ENCODE measurements at places on chromosomes 3 and 15.

DNA sequence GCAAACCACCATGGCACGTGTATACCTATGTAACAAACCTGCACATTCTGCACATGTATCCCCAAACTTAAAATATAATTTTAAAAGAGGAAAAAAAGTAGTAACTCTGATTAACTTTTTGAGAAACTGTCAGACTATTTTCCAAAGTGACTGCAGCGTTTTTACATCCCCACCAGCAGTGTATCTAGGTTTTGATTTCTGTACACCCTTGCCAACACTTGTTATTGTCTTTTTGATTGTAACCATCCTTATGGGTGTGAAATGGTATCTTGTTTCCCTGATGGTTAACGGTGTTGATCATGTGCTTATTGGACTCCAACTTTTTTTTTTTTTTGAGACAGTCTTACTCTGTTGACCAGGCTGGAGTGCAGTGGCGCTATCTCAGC is 23.0 kb upstream of the ALPK3 start:
- H3K27ac ChIP-seq: no peak overlapping the region
- peaks cover 29% of the 10 kb centered on the region for H3K36me3 ChIP-seq
- peaks cover 14% of the 10 kb centered on the region for H3K4me1 ChIP-seq
- H3K4me3 ChIP-seq: no peak overlapping the region
- no peaks in the 10 kb centered on the region for H3K27me3 ChIP-seq

GRCh38 chr15:82789491-82789890 is 16.4 kb downstream of the FSD2 start:
- DNase-seq: no peak
- H3K36me3 ChIP-seq: no peaks in the 10 kb centered on the region
- H3K4me3 ChIP-seq: no peak overlapping the region
- H3K27ac ChIP-seq: no peak overlapping the region
- no peaks in the 10 kb centered on the region for H3K27me3 ChIP-seq
- H3K4me1 ChIP-seq: no peaks in the 10 kb centered on the region

- H3K4me1 ChIP-seq: no peaks in the 10 kb centered on the region
- no peaks in the 10 kb centered on the region for H3K36me3 ChIP-seq
These were observed 14.1 kb upstream of the CTXND1 start for GRCh38 chr15:80266113-80266512.

DNA sequence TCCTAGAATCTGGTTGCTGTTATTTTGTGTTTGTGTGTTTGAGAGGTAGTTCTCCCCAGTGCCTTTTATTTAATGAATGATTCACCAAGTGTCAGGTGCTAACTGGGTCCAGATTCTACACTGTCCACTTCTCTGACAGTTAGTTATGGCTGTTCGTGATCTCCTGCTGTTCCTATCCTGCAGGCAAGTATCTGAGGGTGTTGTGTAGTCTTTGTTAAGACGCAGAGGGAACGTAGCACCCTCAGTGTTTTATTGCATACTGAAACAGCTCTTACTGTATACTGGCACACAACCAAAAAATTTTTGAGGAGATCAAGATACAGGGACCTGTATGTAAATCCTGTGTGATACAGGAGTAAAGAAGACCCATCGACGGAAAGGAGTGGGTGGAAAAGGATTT is 1271.3 kb downstream of the ROBO1 start:
- H3K36me3 ChIP-seq: no peaks in the 10 kb centered on the region
- H3K27me3 ChIP-seq: no peaks in the 10 kb centered on the region
- peaks cover 9% of the 10 kb centered on the region for H3K4me1 ChIP-seq
- no peak overlapping the region for H3K27ac ChIP-seq
- no peak overlapping the region for H3K4me3 ChIP-seq

GRCh38 chr3:47261301-47261700 is 21.3 kb downstream of the KIF9 start:
- no peaks in the 10 kb centered on the region for H3K4me1 ChIP-seq
- H3K4me3 ChIP-seq: no peak overlapping the region
- DNase-seq: no peak
- H3K36me3 ChIP-seq: no peaks in the 10 kb centered on the region
- H3K27ac ChIP-seq: no peak overlapping the region

- no peaks in the 10 kb centered on the region for H3K4me1 ChIP-seq
- no peaks in the 10 kb centered on the region for H3K27me3 ChIP-seq
- peak within 1 kb of the TSS; percentile 54 for H3K4me3 ChIP-seq
- DNase-seq: peak; percentile 85
These were observed at the start of gene PLSCR2 for GRCh38 chr3:146469150-146470017. Gene PLSCR2, minus strand, starts transcription at chr3:146469561. Its CDS starts 9,657 bp downstream, at chr3:146459904.

- H3K27ac ChIP-seq: no peak overlapping the region
- H3K4me3 ChIP-seq: no peak overlapping the region
- DNase-seq: no peak
- no peaks in the 10 kb centered on the region for H3K27me3 ChIP-seq
These were observed 45.2 kb downstream of the CMC1 start for GRCh38 chr3:28286595-28286994.
